AG10803 (cell line): ENCODE measurements at places on chromosomes 12 and 14.

GRCh38 chr14:36741858-36742257 is 80.2 kb downstream of the PAX9 start:
- no peak for DNase-seq

DNA sequence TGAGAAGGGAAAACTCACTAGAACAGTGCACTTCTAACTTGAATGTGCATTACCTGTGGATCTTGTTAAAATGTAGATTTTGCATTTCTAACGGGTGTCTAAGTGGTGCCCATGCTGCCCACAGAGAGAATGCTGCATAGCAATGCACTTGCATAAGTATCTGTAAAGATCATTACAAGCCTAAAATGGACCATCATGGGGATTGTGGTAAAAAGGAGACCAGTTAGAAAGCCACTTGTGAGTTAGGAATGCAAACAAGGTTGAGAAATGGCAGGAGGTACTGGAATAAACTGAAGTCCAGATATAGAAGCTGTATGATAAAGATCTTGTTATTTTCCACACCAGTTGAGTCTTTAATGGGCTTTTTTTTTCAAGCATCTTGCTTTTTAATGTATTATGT is 18.8 kb downstream of the AVPR1A start:
- no peak for DNase-seq

GRCh38 chr12:74148849-74149248 is 388.8 kb upstream of the ATXN7L3B start:
- no peak for DNase-seq

GRCh38 chr14:68680541-68681051 is 112.3 kb downstream of the ZFP36L1 start:
- DNase-seq, result peak; percentile 90

GRCh38 chr14:69259168-69259526 is 811 bp upstream of the GALNT16 start:
- DNase-seq, result no peak

DNA sequence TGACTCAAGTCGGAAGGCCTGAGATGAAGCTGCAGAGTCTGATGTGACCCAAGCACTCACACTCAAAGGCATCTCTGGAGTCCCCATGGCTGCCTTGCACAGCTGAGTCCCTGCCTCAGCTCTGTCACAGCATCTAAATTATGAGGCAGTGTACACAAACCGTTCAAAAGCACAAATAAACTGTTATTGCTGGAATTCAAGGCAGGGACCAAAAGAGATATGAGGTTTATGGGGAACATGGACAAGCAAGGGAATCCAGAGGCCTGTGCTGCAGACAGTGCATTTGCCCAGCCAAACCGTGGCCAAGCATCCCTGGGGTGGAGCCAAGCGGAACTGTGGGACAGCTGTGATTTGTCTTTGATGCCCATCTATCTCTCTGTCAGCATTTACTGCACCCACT is 91.3 kb downstream of the RPS29 start:
- DNase-seq, result no peak

DNA sequence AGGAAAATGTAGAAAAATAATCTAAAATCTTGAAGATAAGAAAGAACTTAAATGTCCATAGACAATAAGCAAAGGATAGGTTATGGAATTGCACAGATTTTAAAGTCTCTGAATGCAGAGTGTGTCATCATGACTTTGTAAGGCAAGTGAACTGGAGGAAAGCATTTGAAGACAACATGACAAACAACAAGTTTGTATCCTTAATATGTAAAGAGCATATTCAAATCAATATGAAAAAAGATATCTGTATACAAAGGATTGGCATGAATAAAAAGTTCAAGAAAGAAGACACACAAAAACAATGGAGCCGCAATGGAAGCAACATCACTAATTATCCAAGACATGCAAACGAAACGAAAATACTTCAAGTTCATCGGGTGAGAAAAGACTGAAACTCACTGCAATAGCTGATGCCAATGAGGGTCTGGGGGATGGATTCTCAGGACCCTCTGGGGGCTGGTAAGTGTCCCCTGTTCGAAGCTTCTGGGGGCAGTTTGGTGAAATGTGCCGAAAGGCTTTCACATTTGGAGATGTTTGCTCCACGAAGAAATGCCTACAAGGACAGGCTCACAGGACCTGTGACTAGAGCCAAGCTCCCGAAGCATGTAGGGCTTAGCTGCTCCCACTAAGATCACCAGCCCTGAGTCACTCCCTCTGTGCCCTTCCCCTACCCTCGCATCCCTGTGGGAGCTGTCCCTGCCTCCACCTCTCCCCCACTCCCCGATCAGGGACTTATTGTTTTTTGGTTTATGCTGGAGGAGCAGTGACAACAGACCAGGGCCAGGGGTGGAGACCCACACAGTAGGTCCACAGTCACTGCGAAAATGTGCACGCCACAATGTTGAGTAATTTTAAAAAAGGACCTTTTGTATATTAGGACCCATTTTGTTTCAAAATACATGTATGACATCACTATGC is 345.7 kb upstream of the SFSWAP start:
- no peak for DNase-seq

- no peak for DNase-seq
These were observed 9.7 kb downstream of the MLH3 start for GRCh38 chr14:75041613-75042012.

GRCh38 chr14:72451054-72451972 is 442.6 kb downstream of the DPF3 start:
- peak; percentile 7 for DNase-seq

GRCh38 chr12:123891516-123892179 is 81.0 kb downstream of the CCDC92 start:
- DNase-seq, result no peak

DNA sequence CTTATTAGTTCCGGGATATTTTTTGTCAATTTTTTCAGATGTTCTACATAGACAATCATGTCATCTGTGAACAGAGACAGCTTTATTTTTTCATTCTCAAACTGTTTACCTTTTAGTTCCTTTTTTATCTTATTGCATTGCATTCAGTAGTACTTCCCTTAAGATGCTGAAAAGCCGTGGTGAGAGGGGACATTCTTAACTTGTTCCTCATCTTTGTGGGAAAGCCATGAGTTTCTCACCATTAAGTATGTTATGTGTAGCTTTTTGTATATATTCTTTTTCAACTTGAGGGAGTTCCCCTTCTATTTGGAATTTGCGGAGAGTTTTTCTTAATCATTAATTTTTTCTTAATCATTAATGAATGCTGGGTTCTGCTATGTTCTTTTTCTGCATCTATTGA is 1727.1 kb upstream of the SEL1L start:
- DNase-seq, result no peak

DNA sequence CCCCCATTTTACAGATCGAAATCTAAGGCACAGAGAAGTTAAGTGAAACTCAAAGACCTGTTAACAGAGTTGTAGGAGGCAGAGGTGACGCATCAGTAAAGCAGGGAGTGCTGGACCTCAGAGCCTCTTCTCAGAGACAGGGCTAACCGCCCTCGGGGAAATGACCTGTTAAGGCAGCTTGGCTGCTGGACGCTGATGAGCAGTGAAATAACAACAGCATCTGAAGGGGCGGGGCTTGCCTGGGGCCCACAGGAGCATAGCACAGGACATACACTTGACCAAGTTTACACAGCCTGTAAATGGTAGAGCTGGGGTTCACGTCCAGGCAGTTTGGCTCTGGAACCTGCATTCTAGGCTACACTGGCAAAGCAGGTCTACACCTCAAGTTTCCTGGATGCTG is 39.3 kb downstream of the LRTM2 start:
- DNase-seq, result no peak

DNA sequence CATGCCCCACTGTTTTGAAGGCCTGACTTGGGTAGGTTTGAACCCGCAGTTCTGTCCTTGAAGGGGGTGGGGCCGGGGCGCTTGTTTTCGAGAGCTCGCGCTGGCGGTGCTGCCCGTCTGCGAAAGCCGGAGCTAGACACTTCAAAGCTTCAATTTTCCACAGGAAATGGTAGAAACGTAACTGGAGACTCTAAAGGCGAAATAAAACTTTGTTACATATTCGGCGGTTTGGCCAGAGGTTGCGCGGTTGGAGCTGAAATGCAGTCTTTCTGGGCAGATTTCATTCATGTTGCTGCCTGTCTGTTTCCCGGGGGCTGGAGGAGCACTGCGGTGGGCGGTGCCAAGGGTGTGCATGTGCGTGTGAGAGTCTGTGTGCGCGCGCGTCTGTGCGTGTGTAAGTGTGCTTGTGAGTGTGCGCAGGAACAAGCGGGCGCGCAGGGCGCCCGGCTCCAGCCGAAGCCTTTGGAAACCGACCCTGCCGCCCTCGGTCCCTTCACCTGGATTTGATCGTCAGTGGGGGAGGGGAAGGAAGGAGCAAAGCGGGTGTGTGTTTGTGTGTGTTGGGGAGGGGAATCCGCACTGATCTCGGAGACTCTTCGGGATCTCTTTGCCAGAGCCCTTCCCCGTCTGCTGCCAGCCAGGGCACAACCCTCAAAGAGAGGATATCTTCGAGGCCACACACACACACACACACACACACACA is 227.7 kb upstream of the CRY1 start:
- peak; percentile 32 for DNase-seq

DNA sequence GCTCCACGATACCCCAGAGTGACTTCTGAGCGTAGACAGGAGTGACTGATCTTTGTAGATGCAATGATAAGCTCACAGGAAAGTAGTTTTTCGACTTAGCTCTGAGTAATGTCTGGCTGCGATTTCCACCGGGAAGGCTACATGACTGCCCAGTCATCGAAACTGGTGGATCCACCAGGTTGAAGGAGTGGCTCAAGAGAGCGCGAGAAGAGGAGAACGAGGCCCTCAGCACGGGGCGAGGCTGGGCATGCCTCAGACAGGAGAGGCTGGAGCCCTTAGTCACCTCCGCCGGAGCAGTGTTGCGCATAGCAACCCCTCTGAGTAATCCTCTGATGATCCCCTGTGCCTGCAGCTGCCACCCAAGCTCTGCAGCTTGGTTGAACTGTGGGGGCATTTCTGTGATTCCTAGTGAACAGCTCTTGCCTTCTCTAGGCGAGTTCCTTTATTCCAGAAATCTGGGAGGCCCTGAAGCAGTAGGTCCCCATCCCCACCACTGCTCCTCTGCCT is 25.6 kb downstream of the ELK3 start:
- peak; percentile 96 for DNase-seq

DNA sequence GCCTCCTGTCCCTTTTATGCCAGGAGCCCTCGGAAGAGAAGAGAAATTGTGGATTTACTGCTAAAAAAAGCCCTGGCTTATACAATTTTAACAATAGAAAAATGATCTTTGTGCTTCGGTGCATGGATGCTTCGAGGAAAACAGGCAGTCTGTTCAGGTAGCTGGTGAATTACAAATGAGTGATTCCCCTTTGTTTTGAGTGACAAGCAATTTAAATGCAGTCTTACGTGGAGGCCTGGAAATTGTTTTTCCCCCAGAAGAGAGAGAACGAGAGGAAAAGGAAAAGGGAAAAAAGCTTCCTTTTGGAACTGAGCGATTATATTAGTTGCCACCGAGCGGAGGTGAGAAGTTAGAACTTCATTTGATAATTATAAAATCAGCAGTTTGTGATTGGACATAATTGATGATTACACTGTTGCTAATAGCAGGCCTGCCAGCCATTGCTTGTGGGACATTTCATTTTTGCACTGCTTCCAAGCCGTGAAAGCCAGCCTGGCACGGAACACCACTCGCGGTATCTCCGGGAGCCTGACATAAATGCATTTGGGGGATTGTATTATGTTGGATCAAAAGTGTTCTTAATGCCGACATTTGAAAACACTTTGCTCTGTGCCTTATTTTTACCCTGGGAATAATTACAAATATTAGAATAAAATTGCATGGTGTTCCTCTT is 117.7 kb downstream of the PHETA1 start:
- DNase-seq, result no peak

- peak; percentile 33 for DNase-seq
These were observed 10.8 kb upstream of the BIN2 start for GRCh38 chr12:51334764-51335163.

DNA sequence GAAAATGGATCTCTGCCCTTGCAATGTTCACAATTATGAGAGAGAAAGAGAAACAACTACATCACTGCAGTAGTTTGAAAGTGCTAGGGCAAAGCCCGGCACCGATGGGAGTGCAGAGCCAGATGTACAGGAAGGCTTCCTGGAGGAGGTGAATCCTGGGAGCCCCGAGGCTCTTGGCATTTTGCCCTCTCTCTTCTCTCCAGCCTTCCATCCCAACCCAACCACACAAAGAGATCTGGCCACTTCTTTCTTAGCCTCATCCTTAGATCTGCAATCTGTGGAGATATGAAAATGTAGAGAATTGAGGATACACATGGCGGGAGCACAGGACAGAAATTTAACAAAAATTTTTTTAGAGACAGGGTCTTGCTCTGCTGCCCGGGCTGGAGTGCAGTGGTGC is 3.3 kb upstream of the PAPLN start:
- DNase-seq, result no peak

- no peak for DNase-seq
These were observed 1156.8 kb downstream of the SLC16A7 start for GRCh38 chr12:60752589-60752988.

DNA sequence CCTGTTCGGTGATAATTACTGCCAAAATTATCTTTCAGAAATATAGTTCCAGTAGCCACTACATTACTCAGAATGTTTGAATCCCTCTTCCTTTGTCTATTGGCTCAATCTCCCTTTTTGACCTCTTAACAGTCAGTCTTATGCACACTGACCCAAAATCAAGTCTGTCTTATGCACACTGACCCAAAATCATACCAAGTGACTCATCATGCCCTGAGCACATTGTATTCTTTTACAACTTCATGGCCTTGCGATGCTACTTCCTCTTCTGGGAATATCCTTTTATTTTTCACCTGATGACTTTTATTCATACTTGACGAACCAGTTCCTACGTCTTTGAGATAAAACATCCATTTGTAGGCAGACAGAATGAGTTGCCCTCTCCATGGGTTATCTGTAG is 182.3 kb downstream of the NPAS3 start:
- DNase-seq, result no peak

DNA sequence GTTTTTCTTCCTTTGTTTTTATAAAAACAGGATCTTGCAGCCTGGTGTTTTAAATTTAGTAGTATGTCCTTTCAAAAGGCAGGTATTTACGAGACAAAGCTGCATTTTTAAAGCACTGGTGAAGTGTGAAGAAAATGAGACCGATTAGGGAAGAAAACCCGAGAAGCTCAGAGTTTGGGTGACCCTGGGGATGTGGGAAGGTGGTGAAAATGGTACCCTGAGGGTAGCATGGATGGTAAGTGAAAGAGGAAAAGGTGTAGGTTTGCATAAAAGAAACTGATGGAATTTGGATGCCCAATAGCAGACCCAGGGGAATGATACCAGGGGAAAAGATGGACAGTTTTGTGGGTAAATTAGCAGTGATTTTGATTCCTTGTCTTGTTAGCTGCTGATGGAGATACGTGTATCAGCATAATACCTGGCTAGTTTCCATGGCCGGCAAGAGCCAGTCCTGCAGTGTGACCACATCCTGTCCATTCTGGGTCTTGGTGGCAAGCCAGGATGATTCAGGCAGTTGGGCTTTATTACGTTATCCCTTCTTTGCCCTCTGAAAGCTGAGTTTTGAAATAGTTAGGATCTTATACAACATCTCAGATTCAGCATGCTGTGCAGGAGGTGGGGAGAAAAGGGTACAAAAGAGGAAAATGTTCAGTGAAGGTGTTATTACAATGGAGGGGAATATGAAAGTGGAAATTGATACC is 8.9 kb downstream of the BICD1 start:
- peak; percentile 99 for DNase-seq

- DNase-seq, result no peak
These were observed 52.0 kb downstream of the PEBP1 start for GRCh38 chr12:118187751-118188435.
